ENCODE measurements at places on chromosomes 7 and 10.

DNA sequence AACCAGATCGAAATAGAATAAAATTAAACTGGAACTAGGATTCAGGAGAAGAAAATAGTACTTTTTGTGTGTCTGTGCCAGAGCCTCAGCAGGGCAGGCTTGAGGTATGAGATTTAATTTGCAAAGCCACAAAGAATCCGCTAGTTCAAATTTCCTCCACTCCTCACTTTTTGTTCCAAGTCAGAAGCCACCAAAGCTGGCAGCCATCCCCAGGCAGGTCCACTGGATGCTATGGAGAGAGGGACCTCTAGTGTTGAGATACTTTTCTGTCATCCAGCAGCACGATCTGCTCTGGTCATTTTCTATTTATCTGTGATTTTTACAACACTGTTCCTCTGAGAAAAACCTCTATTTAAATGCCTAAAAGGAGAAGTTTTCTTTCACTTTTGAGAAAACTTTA lies 147.9 kb upstream of the FRMD4A start:
- DNase-seq = peak; percentile 90

DNA sequence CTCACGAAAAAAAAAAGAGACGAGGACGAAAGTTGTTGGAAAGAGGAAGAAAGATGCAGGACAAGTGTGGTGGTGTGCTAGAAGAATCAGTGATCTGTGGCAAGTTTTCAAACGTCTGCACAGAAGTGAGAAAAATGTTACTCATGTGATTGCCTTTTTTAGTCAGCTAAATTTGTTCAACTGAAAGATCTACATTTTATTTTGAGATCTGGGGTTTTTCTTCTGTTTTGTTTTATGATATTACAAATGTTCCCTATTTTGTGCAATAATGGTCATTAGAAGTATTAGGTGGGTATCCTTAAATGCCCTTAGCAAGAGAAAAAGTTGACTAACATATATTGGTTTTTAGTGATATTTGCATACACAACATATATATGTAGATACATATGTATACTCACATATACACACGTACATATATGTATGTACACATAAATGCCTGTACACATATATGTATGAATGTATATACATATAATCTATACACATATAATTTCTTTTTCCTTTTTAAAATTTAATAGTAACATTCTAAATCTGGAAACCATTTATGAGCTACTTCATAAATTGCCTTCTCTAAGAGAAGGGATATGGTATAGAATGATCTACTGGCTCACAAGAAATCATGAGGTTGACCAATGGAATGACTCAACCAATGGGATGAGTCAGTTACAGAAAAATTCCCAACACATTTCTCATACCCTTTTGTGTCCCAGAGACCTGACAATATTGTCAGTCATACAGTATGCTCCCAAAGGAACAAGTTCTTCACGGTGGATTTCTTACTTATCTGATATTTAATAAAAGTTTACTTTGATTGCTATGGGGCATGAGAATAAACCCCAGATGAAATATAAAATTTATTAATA lies 38.4 kb downstream of the SLC39A12 start:
- no peak for DNase-seq

- peak; percentile 8 for DNase-seq
Observed at GRCh38 chr10:35765066-35765527, 123.0 kb upstream of the FZD8 start.

GRCh38 chr10:104424719-104425118 lies 71.1 kb downstream of the CFAP58 start:
- no peak for DNase-seq

DNA sequence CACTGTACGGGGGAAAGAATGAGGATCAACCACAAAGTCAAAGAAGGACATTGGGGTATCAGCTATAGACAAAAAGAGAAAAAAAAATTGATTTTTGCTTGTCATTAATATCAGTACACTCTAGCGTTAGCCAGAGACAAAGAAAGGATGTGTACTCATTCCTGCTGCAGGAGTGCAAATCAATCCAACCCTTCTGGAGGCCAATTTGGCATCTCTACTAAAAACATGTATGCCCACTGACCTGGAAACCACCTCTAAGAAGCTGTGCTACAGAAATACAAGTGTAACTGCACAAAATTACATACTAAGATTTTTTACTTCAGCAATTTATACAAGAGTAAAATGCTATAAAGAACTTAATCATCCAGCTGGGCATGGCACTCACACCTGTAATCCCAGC lies 13.6 kb downstream of the NSMCE4A start:
- no peak for DNase-seq

DNA sequence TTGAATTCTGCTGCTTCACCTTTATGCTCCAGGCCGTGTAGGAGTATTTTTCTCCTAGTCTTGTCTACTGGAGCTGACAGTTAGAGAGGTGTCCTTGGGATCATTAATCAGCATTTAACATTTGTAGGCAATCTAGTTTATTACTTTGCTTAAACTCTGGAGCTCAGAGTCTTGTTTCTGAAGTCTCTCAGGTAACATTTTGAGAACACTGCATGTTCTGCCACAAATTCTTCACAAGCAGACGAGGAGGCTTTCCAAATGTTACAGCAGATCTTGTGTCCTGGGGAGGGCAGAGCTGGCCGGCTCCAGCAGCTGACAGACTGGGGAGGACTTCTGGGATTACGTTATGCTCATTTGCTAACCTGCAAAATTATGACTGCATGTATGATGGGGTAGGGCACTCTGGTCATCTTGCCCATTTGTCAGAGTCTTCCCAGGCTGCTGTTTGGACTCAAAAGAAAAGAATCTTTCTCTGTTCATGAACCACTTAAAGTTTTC lies 50.5 kb downstream of the GALNT17 start:
- DNase-seq = no peak
